ENCODE measurements at places on chromosomes 5 and 9. TPM values are rescaled to one million over a fixed set of nuclear protein-coding genes. Genes with fewer than 3 reads are reported as not detected.

GRCh38 chr9:19156805-19157204, 29.5 kb upstream of the PLIN2 start:
- H3K27ac ChIP-seq: no peak overlapping the region
- peaks cover 6% of the 10 kb centered on the region for H3K4me1 ChIP-seq
- H3K4me3 ChIP-seq: no peak overlapping the region
- H3K36me3 ChIP-seq: no peaks in the 10 kb centered on the region
- no peaks in the 10 kb centered on the region for H3K27me3 ChIP-seq

DNA sequence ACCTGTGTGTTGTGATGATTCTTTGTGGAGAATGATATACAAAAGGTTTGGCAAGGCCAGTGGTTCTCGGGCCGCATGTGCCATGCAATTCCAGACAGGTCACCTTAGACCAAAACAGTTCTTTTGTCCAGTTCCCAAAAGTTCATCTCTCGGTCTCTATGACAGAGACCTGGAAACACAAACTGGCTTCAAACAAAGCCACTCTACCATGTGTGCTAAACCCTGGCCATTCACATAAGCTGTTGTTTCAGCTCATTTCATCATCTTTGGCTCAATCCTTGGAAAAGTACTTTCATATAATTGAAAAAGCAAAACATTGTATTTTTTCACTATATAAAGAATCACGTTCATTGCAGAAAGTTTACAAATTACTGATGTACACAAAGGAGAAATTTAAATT, 210.5 kb upstream of the SEMA6A start:
- no peaks in the 10 kb centered on the region for H3K4me1 ChIP-seq
- no peaks in the 10 kb centered on the region for H3K36me3 ChIP-seq
- no peaks in the 10 kb centered on the region for H3K27me3 ChIP-seq
- DNase-seq: no peak

- no peak overlapping the region for H3K27ac ChIP-seq
- no peaks in the 10 kb centered on the region for H3K36me3 ChIP-seq
- no peak overlapping the region for H3K4me3 ChIP-seq
Observed at GRCh38 chr5:61010467-61011454, 65.8 kb downstream of the NDUFAF2 start.

DNA sequence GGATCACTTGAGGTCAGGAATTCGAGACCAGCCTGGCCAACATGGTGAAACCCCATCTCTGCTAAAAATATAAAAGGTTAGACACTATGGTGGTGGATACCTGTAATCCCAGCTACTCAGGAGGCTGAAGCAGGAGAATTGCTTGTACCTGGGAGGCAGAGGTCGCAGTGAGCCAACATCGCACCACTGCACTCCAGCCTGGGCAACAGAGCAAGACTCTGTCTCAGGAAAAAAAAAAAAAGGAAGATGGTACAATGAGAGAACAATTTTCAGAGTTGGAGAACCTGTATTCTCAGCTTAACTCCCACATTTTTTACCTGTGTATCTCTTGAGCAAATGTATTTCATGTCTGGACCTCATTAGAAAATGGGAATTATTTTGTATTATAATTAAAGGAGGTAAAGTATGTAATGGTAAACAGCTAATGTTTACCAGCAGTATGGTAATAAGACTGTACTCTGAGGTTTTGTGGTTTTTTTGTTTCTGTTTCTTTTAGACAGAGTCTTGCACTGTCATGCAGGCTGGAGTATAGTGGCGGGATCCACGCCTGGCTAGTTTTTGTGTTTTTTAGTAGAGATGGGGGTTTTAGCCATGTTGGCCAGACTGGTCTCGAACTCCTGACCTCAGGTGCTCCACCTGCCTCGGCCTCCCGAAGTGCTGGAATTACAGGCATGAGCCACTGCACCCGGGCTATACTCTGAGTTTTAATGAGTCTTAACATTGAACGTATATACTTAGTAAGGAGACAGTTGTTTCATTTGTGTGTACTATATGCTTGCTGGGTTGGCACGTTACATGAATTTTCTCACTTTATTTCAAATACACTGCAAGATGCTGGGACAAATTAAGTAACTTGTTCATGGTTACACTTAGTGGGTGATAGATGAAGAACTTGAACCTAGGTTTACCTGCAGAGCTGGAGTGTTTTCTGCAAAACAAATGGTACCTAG, 16.2 kb downstream of the UHRF2 start:
- H3K27me3 ChIP-seq: no peaks in the 10 kb centered on the region
- no peaks in the 10 kb centered on the region for H3K36me3 ChIP-seq
- peaks cover 24% of the 10 kb centered on the region for H3K4me1 ChIP-seq
- no peak overlapping the region for H3K4me3 ChIP-seq
- no peak overlapping the region for H3K27ac ChIP-seq
- DNase-seq: no peak

GRCh38 chr5:134545070-134545868, 19.8 kb downstream of the JADE2 start:
- peak overlapping the region; percentile 6 for H3K27ac ChIP-seq
- DNase-seq: peak; percentile 88
- H3K36me3 ChIP-seq: no peaks in the 10 kb centered on the region
- H3K4me1 ChIP-seq: peaks cover 25% of the 10 kb centered on the region

BHMT gene
- 0.12 TPM for polyA plus RNA-seq

LECT2 gene
- polyA plus RNA-seq: not detected

EGFLAM gene
- 16.0 TPM for polyA plus RNA-seq

SH3RF2 gene
- polyA plus RNA-seq: 14.9 TPM

TMEM215 gene
- polyA plus RNA-seq: not detected

Data from psoas muscle (tissue), 8 donors.